ENCODE measurements at places on chromosomes 3 and 15. TPM values are rescaled to one million over a fixed set of nuclear protein-coding genes. Genes with fewer than 3 reads are reported as not detected.
A peak's percentile ranks its signal among the peaks of the same experiment; 100 is the strongest.

GRCh38 chr3:162555761-162556160 lies 1059.2 kb downstream of the OTOL1 start:
- DNase-seq, result peak; percentile 52
- no peak overlapping the region for H3K27ac ChIP-seq
- no peaks in the 10 kb centered on the region for H3K4me1 ChIP-seq
- H3K27me3 ChIP-seq, result no peaks in the 10 kb centered on the region
- H3K36me3 ChIP-seq, result no peaks in the 10 kb centered on the region

- H3K4me3 ChIP-seq, result no peak overlapping the region
- H3K36me3 ChIP-seq, result no peaks in the 10 kb centered on the region
- peak; percentile 26 for DNase-seq
- H3K27ac ChIP-seq, result no peak overlapping the region
- no peaks in the 10 kb centered on the region for H3K27me3 ChIP-seq
These were observed 47.8 kb downstream of the KCNMB2 start for GRCh38 chr3:178583963-178584575.

- H3K27ac ChIP-seq, result no peak overlapping the region
- DNase-seq, result no peak
- no peaks in the 10 kb centered on the region for H3K4me1 ChIP-seq
These were observed 89.5 kb downstream of the ZMAT3 start for GRCh38 chr3:178982137-178982536.

GRCh38 chr3:26460985-26461384 lies 161.6 kb upstream of the LRRC3B start:
- H3K4me3 ChIP-seq, result no peak overlapping the region
- H3K27ac ChIP-seq, result no peak overlapping the region
- no peak for DNase-seq
- no peaks in the 10 kb centered on the region for H3K27me3 ChIP-seq
- no peaks in the 10 kb centered on the region for H3K36me3 ChIP-seq
- no peaks in the 10 kb centered on the region for H3K4me1 ChIP-seq

The EIF4A2 gene
- total RNA-seq, result 593 TPM

The ZBTB11 gene
- total RNA-seq, result 16.9 TPM

The PRR23E gene
- not detected for total RNA-seq
